Hepatic stellate cell (primary cell): ENCODE measurements at places on chromosomes 3 and 15.

DNA sequence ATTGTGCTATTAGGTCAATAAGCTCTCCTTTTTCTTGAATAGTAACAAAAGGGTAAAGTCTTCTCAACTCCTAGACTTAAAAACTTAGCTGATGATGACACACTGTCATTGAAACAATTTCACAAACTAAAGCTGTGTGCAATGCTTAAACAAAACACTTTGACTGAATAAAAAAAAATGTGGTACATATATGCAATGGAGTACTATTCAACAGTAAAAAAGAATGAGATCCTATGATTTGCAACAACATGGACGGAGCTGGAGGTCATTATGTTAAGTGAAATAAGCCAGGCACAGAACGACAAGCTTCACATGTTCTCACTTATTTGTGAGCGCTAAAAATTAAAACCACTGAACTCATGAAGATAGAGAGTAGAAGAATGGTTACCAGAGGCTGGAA lies 231.9 kb upstream of the UBE2E1 start:
- DNase-seq: no peak

DNA sequence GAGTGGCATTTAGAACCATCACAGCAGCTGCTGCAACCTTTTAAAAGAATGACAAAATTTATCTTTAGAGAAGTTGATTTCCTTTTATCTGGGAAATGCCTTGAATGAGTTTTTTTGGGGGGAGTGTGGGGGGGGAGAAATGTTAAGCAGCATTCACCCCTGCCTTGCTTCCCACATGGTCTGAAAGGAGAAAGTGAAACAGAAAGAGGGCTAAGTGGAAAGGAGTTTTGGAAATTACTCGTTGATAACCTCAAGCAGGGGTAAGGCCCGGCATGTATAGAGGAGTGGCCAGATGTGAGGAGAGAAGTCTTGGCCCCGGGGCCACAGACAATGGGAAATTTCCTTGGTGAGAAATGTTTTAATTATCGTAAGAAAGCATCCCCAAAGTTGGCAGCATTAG lies 23.5 kb downstream of the B3GALNT1 start:
- no peak for DNase-seq

GRCh38 chr3:11546657-11547302 lies 96.9 kb downstream of the VGLL4 start:
- DNase-seq: no peak

DNA sequence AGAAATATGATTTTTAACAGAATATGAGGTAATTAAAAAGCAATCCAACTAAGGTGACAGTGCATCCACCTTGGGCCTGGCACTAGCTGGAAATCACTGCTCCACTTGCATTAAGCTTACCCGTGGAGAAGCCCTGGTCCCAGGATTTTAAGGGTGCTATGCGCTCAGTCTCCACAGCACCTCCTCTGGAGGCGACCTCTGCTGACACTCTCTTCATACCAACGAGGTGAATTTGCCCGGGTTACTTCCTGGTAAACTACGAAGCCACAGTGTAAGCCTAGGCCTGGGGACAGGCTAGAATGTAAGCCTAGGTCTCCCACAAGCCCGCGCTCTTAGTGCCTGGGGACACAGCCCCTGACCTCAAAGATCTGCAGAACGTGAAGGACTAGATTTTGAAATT lies 793 bp downstream of the APOD start:
- DNase-seq: no peak

- no peak for DNase-seq
Observed at GRCh38 chr15:40438712-40439111, 2.0 kb upstream of the BAHD1 start.

GRCh38 chr3:120393761-120394160 lies 44.6 kb upstream of the LRRC58 start:
- no peak for DNase-seq

- peak; percentile 49 for DNase-seq
Observed at GRCh38 chr3:156151824-156152428, 31.5 kb downstream of the KCNAB1 start.

GRCh38 chr3:132418916-132419315 lies 1.6 kb downstream of the DNAJC13 start:
- no peak for DNase-seq

- no peak for DNase-seq
Observed at GRCh38 chr15:98794211-98794610, 145.9 kb downstream of the IGF1R start.

DNA sequence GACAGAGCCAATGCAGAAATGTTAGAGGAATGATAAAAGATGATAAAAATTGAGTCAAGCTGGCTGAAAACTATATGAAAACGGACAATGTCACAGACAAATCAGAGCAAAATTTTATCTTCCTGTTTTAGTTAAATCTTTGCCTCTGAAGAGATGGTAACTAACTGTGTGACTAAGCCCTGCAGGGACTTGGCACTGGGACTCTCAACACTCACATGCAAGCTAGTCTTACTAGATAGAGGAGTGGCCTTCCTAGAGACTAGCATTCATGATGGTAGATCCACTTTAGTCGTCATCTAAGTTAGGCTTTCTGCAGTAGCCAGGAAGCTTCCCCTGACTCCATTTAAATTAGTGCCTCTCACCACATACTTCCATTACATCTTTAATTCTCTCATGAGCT lies 4.1 kb downstream of the CCDC191 start:
- no peak for DNase-seq

DNA sequence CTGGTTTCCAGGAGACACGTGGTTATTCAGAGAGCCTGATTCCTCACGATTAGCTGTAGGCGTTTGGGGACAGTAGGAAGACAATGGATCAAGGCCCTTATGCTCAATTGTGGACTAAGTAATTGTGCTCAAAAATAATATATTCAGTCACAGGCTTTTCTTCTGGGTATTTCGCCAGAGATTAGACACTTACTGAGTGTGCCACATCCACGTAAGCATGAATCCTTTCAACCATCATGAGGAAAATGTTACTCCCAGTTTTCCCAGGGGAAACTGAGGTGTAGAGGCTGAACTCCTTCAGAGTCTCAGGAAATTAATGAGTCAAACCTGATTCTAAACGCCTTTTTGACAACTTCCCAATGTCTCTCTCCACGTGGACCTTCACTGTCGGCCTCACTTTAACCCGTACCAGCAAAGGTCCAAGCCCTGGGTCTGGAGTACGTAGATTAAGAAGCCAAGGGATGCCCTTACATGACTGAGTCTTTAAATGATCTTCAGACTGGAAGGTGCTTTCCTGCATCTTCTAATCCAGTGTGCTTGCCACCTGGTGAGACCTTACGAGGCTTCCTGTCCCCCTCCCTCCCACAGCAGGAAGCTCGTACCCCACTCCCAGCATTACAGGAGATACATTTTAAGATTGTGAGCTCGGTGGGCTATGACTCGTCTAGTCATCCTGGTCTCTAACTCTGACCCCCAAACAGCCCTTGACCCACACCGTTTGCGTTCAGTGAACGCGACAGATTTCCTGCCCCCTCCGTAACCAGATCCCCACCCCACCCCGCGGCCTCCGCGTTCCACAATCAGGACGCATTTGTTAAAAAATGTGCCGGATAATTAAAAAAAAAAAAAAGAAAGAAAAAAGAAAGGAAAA lies 1.7 kb downstream of the PKM start:
- DNase-seq: peak; percentile 33

- DNase-seq: no peak
Observed at GRCh38 chr15:25810631-25811091, 52.5 kb downstream of the ATP10A start.

GRCh38 chr15:59532770-59533379 lies 78.7 kb upstream of the GCNT3 start:
- no peak for DNase-seq

DNA sequence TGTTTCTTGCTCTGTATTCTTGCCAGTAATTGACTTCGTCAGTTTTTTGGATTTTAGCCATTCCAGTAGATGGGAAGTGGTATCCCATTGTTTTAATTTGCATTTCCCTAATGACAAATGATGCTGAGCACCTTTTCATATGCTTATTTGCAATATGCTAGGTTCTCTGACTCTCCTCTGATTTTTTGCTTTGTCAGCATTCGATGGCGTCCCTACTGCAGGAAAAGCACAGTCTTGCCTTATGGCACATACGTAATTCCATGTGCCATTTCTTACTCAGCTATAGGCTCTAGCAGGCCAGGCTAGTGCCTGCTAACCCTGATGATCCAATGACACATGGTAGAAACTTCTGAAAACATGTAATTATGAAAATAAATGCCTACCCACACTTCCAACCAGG lies 239.2 kb upstream of the ATP10A start:
- DNase-seq: no peak

- no peak for DNase-seq
Observed at GRCh38 chr3:74599564-74599963, 14.9 kb downstream of the CNTN3 start.

GRCh38 chr3:21526461-21526860 lies 224.5 kb downstream of the ZNF385D start:
- DNase-seq: no peak

GRCh38 chr15:85063088-85063487 lies 81.4 kb downstream of the PDE8A start:
- DNase-seq: no peak

DNA sequence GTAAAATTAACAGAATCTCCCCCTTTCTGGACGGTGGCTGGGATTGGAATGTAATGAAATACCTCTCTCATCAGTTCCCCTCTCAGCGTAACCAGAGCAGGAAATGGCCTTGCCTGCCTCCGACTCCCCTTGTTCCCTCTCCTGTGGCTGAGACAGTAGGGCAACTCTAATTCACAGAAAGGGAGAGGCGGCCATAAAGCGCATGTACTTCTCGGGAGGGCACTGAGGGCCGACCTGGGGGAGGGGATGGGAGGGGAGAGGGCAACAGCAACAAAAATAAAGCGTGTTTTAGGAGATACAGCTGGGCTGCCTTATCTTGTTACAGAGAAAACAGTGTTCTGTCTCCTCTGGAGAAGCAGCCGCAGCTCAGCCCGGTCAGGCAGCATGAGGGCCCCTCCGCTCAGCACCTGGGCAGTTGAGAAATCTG lies 783.3 kb upstream of the ARRDC4 start:
- no peak for DNase-seq

- DNase-seq: no peak
Observed at GRCh38 chr3:114452256-114452655, 158.4 kb downstream of the TIGIT start.

DNA sequence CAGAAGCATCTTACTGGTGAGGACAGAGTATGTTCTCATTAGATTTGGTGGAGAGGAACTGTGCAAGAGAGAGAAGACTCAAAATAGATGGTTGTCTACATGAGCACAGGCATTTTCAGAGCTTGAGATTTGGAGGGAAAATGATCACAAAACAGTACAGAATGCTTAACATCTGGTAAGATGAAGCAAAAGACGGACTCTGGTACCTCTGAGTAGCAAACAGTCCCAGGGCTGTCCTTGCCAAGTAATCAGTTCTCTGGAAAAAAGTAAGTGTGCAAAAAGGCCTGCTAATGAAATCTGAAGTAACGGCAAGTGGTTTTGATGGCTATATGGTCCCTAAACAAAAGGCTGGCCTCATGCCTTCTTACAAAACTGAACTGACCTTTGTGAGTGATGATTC lies 414.2 kb downstream of the CNTN4 start:
- no peak for DNase-seq

DNA sequence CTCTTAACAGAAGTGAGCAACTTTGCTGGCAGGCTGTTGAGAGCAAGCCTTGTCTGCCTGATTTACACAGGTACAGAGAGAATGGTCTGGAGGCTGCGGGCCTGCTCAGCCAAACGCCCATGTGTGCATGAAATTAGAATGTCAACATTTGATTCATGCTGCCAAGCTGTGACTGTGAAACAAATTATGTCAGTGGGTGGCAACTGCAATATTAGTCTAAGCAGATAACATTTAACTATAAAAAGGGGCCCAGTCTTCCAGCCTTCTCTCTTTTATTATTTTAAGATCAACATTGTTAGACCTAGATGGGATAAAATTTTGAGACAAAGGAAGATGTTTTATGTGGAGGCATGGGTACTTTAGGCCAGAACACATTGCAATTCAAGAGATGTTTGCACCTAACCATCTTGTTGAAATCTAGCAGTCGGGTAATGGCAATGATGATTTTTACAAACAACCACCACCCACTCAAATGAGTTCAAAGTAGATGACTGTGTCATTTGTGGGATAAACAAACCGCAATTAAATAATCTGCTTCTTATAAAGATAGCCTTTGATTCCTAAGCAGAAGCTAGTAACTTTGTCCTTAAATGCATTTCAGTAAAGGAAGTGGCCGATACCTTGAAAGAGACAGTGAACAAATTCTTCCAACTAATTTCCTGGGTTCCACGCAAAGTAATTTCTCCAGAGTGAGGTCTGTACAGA lies 70.2 kb downstream of the FOXB1 start:
- DNase-seq: no peak

- no peak for DNase-seq
Observed at GRCh38 chr3:118760585-118761290, 273.9 kb downstream of the IGSF11 start.

GRCh38 chr15:67396114-67396513 lies 124.8 kb upstream of the C15orf61 start:
- no peak for DNase-seq

DNA sequence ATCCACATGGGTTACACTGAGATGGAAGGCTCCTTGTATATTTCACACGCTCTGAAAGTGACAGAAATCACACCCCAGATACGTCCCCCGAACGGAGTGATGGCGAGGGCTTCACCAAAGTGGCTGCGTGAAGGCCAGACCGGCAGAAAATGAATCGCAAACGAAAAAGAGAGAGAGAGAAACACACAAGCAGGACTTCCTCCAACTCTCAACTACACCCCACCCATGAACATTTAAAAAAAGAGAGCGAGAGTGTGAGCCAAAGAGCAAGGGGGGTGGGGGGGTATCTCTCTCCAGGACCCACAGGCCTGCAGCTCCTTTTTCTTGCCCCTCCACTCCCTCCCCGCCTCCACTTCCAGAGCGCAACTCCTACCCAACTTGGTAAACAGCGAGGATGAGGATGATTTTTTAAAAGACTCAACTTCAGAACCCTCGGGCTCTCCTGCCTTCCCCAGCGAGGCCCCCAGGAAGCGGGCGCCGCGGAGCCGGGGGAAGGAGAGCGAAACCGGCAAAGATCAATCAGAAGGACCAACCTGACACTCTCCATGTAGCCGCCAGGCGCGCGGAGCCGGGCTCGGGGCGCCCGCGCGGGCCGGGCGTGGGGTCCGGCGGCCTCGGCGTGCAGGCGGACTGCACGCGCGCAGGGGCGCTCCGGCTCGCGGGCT lies 519.1 kb downstream of the FOXP1 start:
- peak; percentile 58 for DNase-seq

DNA sequence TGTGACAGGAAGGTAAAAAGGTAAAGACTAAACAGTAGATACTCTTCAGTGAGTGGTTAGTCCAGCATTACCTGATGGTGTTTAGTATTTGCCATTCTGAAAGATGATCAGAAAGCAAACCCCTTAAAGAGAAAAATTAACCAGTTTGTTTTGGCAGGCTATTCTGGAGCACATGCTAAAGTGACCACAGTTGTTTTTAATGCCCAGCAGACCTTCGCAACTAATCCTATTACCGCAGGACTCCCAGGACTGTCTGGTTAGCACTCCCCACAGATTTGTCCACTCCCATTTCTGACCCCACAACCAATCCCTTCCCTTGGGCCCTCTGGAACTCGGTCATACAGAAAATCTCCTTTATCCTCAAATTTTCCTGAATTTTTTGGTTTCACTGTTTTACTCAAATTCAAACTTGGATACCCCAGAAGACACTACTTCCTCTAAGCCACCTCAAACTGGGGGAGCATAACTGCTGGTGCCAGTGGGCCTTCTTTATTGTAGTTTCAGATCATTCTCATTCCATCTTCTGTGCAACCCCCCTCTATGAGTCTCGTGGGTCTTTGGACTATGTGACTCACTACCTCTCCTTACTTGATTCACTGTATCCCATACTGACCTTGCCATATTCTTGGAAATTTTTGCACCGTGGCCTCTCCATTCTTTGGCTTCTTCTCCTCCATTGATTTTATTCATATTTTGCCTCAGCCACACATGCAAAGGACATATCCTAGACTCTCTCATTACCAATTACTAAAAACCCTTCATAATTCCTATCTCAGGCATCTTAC lies 104.4 kb downstream of the RBMS3 start:
- peak; percentile 12 for DNase-seq
